Activated gamma-delta T cell treated with anti-CD3 and anti-CD28 coated beads, Interleukin-2, amount 50 U/mL, for 16 hours (primary cell): ENCODE measurements at places on chromosomes 6 and 20.

DNA sequence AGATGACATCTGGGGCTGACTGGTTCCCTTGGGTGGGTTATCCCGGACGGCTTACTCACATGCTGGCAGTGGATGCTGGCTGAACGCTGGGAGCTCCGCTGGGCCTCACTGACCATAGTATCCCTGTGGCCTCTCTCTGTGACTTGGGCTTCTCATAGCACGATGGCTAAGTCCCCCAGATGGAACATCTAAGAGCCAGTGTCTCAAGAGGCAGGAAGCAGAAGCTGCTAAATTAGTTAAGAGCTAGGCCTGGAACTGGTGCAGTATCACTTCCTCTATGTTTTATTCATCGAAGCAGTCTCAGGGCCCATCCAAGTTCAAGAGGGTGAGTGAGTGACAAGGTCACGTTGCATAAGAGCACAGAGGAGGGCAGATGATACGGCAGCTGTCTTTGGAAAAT is 116.5 kb upstream of the LAMP5 start:
- DNase-seq = no peak

DNA sequence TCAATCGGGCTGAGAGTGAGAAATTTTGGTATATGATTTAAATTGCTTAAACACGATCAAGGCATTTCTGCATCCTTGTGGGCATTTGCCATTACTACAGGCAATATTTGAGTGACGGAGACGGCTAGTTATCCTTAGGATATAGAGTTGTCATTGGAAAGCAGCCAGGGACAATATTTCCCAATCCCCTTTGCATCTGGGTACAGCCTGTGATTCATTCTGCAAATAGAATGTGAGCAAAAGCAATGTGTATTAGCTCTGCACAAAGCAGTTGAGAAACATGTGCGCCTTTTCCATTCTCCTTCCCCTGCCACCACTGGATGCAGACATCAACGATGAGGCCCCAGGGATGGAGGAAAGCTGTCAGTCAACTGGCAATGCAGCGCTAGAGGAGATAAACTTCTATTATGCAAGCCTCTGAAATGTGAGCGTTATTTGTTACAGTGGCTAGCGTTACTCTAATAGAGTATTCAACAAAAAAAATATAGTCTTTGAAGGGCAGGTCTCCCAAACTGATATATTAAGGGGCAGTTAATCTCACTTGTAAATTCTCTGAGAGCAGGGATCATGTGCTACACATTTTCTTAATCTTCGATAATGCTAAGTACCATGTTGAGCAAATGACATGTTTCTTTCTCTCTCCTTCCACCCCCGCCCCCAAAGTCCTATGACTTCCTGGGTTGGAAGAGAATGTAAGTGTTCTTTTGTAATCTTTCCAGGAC is 37.1 kb upstream of the NCOA3 start:
- DNase-seq = no peak

- no peak for DNase-seq
These were observed 40.9 kb downstream of the VSTM2L start for GRCh38 chr20:37943501-37944455.

DNA sequence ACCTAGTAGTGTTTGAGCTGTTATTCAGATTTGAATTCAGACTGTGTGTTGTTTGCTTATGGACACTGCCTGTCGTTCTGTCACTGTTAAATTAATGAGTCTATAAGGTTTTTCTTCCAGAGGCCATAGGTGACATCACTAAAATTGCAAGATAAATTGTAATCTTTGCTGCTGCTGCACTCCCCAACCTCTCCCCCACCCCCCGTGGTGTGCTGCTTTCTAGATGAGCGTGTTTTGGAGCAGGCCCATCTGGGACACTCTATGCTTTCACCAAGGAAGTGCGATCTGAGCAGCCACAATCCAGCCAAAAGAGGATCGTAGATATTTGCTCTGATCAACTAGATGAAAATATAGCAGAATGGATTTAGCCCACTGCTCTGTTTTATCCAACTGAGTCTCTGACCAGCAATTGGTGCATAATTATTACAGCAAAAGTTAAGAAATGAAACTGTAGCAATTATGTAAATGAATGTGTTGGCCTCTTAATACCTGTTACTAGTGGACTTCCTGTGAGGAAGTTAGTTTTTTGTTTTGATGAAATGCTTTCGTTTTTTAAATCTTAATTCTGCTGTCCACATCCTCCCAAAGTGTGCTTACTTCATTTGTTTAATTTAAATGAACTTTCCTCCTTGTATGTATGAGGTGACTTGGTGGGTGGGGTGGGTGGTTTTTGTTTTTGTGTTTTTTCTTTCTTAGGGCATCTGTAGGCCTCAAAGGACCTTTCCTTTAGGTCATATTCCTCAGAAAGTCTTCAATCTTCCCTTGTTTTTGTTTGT is 58.1 kb downstream of the RPRD1B start:
- DNase-seq = no peak

DNA sequence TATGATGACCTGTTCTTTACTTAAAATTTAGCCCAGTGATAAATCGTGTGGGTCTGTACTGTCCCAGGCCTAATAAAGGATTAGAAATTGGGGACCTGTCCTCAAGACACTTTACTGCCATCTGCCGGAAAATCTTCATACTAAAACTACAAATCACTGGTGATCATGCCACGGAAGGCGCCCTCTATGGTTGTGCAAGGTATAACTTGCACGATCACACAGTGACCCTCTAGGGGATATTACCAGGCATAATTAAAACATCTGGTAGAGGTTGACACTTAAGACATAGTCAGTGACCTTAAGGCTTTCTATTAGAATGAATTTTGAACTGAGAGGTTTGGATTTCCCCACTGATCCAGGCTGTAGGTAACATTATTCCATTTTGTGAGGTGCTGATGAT is 172.6 kb downstream of the BMP2 start:
- DNase-seq = no peak
